Activated CD4-positive, alpha-beta memory T cell treated with anti-CD3 and anti-CD28 coated beads for 36 hours (primary cell): ENCODE measurements at places on chromosomes 1 and 21. TPM values are rescaled to one million over a fixed set of nuclear protein-coding genes. Genes with fewer than 3 reads are reported as not detected.

Gene FCN3
- total RNA-seq, result not detected

- peak; percentile 28 for DNase-seq
- H3K36me3 ChIP-seq, result peaks cover 29% of the 10 kb centered on the region
- H3K4me3 ChIP-seq, result no peak overlapping the region
- no peaks in the 10 kb centered on the region for H3K27me3 ChIP-seq
- H3K4me1 ChIP-seq, result peaks cover 33% of the 10 kb centered on the region
Measured at GRCh38 chr1:32619701-32620485, 30.5 kb downstream of the ZBTB8OS start.

Gene ERICH3
- not detected for total RNA-seq

Gene IARS2
- total RNA-seq, result 77.6 TPM

Gene DISC1
- 3.9 TPM for total RNA-seq

GRCh38 chr1:233040494-233040893 lies 90.1 kb downstream of the NTPCR start:
- no peak overlapping the region for H3K27ac ChIP-seq
- H3K36me3 ChIP-seq, result peaks cover 25% of the 10 kb centered on the region
- H3K4me1 ChIP-seq, result no peaks in the 10 kb centered on the region
- no peak for DNase-seq
- no peaks in the 10 kb centered on the region for H3K27me3 ChIP-seq

GRCh38 chr1:175033953-175034352 lies 10.7 kb upstream of the MRPS14 start:
- H3K27me3 ChIP-seq, result no peaks in the 10 kb centered on the region

DNA sequence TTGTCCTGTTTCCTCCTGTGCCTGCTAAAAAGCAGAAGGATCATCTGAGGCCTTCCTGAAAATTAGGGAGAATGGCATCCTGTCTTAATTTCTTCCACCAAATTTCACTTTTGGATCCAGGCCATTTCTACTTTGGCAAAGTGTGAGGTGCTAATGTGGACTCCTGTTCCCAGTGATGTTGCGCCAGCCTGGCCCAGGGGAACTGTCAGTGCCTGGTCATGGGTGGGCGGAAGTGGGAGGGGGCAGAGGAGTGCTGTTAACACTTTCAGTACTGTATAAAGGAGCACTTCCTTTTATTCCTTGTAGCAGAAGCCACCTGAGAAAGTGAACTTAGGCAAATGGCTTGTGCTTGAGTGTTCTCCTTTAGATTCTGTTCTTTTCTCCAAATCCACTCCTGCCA lies 19.9 kb downstream of the ELAPOR1 start:
- H3K27ac ChIP-seq, result no peak overlapping the region
- no peak overlapping the region for H3K4me3 ChIP-seq
- no peak for DNase-seq
- peaks cover 10% of the 10 kb centered on the region for H3K4me1 ChIP-seq
- H3K27me3 ChIP-seq, result no peaks in the 10 kb centered on the region
- no peaks in the 10 kb centered on the region for H3K36me3 ChIP-seq

GRCh38 chr1:147266381-147266780 lies 23.9 kb downstream of the CHD1L start:
- no peaks in the 10 kb centered on the region for H3K27me3 ChIP-seq
- no peak overlapping the region for H3K4me3 ChIP-seq
- DNase-seq, result no peak
- no peaks in the 10 kb centered on the region for H3K4me1 ChIP-seq

- no peaks in the 10 kb centered on the region for H3K27me3 ChIP-seq
- H3K4me1 ChIP-seq, result peaks cover 21% of the 10 kb centered on the region
- H3K4me3 ChIP-seq, result no peak overlapping the region
- DNase-seq, result no peak
Measured at GRCh38 chr1:167289966-167290365, 69.3 kb downstream of the POU2F1 start.
